ENCODE measurements at places on chromosomes 2 and 18.

DNA sequence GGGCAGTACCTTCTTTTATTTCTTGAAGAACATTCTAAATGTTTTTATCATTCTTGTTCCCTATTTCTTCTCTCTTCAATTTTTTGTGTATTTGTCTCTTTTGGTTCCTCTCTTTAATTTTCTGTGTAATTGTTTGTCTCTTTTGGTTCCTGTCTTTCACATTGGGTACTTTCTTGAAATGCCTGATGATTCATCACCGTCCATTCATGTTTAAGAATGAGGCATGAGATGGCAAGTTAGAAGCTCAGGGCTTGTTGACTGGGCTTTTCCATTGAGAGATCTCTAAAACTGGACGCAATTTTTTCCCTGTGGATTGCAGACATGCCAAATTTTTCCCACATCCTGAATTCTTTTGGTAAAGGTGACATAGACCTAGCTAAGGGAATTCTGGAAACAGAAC, 33.7 kb upstream of the IL1R2 start:
- no peak for DNase-seq

DNA sequence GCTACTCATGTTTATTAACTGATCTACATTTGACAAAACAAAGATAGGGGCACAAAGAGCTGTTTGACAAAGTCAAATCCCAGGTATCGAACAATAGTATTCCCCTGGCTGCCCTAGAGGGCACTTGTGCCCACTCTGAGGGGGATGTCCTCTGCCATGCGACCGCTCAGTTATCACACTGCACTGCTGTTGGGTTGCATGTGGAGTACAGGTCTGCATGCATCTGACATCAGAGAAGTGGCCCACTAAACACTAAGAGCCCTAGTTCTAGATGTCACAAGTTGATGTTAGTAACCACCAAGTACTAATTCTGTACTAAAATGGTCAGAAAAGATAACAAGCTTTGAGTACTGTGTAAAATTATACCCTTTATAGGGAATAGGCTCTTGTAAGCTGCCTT, 20.1 kb upstream of the FLACC1 start:
- DNase-seq = no peak

GRCh38 chr2:9095690-9096089, 92.2 kb upstream of the MBOAT2 start:
- DNase-seq = no peak

DNA sequence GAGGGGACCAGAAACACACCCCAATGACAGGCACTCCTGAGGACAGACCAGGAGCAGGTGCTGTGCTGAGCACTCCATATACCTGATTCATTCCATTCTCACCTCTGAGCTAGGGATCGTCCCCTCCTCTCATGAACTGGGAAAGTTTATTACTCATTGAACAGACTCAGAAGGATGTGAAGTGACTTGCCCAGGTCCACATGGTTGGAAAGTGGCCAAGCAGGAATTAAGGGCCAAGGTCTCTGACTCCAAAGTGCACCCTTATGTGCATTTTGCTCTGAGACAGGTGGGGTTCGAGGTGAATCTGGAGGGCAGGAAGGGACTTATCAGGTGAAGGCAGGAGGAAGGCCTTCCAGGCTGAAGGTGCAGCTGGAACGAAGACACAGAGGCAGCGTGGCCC, 25.1 kb upstream of the PLB1 start:
- no peak for DNase-seq

GRCh38 chr2:131039908-131040660, 53.2 kb downstream of the FAM168B start:
- DNase-seq = no peak

- no peak for DNase-seq
Observed at GRCh38 chr2:176018708-176019107, 16.6 kb upstream of the LNPK start.

Data from stimulated activated CD4-positive, alpha-beta T cell treated with anti-CD3 and anti-CD28 coated beads, TNF-alpha, amount 100 ng/mL, for 1 hour (primary cell).